Activated CD4-positive, CD25-positive, alpha-beta regulatory T cell (primary cell): ENCODE measurements at places on chromosomes 7 and 10.

- no peak for DNase-seq
Measured at GRCh38 chr10:119806334-119807130, 66.1 kb downstream of the MCMBP start.

GRCh38 chr10:17348501-17349349 lies 105.7 kb downstream of the ST8SIA6 start:
- no peak for DNase-seq

DNA sequence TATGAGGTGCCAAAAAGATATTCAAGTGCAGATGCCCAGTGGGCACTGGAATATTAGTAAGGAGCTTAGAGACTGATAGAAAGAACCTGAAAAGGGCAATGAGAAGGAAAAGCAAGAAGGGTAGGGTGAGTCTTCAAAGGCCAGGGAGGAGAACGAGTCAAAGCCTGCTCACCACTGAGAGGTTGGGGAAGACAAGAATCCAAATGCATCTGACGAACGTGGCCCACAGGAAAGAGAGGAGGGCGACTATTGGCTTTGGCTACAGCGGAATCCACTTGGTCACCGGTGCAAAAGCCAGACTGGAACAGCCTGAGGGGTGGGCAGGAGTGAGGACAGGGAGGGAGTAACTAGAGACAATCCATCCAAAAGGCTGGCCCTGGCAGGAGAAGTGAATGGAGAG lies 216.7 kb upstream of the KLF14 start:
- no peak for DNase-seq

- DNase-seq: no peak
Measured at GRCh38 chr10:62665771-62666170, 138.7 kb upstream of the ADO start.

GRCh38 chr10:130696870-130697269 lies 560.7 kb downstream of the GLRX3 start:
- no peak for DNase-seq

- DNase-seq: no peak
Measured at GRCh38 chr7:157908006-157908782, 571.4 kb downstream of the DNAJB6 start.

DNA sequence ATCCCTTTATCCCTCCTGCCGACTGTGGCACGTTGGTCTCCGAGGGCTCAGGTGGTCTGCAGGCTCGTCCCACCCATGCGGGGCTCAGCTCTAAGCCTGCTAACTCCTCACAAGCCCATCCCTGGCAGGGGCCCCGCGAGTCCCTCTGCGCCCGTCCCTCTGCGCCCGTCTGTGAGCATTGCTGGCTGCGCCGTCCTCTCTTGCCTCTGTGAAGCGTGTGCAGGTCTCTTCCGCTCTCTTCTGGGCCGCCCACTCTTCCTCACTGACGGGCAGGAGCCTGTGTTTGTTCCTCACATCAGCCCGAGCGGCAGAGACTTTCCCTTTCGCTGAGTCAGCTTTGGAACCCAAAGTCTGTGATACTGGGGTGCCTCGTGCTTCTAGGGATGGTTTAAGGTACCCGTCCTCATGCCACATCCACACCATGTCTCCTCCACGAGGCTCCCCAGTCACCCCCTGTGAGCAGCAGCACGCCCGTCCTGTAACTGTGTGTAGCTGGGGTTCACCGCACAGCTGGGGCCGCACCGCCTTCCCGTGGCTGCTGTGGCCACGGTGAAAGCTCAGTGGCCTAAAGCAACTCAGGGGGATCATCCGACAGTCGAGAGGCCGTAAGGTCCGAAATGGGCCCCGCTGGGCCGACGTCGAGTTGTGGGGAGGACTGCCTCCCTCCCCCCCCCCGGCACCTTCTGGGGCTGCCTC lies 35.5 kb downstream of the ADGRA1 start:
- DNase-seq: no peak

- DNase-seq: no peak
Measured at GRCh38 chr7:120276720-120277119, 3.7 kb downstream of the KCND2 start.

GRCh38 chr10:16442914-16443313 lies 6.1 kb downstream of the PTER start:
- no peak for DNase-seq

- no peak for DNase-seq
Measured at GRCh38 chr10:7189909-7190308, 220.9 kb downstream of the SFMBT2 start.

DNA sequence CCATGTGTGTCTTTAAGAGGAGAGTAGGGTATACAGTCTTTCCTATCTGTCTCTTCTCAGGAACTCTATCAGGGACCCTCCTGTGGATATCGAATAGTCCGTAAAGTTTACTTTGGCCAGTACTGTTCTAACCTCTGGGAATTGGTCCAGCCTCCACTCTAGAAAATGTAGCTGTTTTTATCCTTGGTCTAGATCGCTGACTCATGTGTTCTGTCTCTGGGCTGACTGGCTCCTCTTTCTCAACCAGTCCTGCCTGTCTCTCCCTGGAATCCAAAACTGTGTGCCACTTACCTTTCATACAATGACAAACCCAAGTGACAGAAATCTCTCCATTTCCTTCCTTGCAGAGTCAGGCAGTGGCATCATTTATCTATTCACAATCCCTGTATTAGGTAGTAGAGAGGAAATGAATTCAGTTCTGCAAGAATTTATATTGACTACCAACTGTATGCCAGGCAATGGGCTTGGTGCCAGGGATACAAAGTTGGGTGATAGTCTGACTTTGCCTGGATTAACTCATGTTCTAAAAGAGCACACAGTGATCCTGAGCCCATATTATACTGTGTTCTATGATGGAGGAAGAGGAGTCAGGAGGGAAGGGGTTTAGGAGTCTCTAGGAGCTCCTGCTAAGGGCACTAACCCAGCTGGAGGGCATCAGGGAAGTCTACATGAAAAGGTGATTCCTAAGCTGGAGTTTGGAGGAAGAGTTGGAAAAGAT lies 232.7 kb downstream of the LRMDA start:
- no peak for DNase-seq

DNA sequence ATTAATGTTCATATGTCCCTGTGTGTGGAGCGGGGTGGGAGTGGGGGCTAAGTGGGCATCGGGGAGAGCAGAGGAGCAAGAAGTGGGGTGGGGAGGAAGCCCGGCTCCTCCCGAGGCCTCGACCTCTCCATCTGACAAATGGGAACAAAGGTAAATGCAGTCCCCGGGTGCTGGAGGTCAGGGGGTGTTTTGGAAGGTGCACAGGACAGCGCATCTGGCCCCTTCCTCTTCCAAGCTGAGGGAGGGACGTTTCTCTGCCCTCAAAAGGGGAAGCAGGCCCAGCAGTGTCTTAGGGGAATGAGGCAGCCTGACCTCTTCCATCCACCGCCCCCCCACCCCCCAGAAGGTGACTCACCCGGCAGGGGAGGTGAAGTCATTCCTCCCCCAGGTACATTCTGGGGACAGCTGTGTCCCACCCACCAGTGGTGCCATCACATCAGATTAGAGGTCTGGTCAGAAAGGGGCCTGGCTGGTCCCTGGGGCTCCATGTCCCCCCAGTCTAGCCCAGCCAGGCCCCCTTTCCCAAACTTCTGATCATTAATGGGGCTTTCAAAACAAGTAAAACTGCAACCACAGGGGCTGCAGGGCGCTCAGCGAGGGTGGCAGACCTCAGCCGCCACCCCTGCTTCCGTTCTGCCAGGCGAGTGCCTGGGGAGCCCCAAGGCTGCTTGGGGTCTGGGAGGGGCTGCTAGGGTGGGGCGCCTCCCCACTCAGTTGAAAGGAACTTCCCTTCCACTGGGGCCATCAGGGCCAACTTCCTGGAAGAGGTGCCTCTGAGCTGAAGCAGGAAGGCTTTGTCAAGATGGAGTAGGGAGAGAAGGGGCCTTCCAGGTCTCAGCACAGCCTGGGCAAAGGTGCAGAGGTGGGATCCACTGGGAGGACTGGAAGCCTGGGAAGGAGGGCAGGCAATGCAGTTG lies 10.8 kb downstream of the LFNG start:
- DNase-seq: peak; percentile 71

- no peak for DNase-seq
Measured at GRCh38 chr7:110922906-110923305, 168.0 kb upstream of the LRRN3 start.

GRCh38 chr10:3071405-3072198 lies 4.3 kb downstream of the PFKP start:
- DNase-seq: no peak

GRCh38 chr10:99522470-99523250 lies 10.1 kb upstream of the NKX2-3 start:
- DNase-seq: no peak

DNA sequence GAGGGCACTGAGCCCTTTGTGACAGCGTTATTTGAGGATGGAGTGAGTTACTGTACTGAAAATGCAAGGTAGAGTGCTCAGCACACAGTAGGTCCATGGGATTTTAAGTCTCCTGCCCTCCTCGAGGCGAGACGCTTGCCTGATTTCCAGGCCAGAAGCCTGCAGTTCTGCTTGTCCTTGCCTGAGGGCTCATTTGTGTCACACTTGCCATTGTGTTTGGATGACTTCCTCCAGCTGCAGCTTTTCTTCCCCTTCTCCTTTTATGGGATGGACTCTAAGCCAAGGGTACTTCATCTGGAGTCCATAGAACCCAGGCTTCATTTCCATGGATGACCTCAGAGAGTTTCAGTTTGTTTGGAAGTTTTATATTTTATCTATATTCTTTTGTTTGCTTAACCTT lies 304.2 kb upstream of the BMPER start:
- DNase-seq: no peak

DNA sequence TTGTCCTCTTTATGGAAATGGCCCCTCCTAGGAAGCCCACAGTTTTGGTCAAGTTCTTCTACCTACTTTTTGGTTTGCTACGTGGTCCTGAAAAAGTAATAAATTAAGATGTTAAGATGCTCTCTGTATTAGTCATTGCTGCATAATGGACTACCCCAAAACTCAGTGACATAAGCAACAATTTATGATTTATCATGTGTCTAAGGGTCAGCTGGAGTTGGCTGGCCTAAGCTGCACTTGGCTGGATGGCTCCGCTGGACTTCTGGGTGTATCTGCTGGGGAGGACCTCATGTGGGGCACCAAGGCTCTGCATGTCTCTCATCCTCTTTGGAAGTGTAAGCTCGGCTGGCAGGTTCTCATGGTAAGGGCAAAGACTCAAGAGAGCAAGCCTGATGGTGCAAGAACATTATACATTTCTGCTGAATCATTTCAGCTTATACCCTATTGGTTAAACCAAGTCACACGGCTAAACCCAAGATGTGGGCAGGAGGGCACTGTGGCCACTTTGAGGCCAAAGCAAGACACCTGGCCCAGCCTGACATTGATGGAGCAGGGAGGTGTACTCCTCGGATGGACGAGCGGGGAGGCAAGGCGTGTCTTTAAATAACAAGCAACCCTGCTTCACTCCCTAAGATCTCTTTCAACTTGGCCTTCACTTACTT lies 47.7 kb downstream of the TBXAS1 start:
- DNase-seq: no peak

DNA sequence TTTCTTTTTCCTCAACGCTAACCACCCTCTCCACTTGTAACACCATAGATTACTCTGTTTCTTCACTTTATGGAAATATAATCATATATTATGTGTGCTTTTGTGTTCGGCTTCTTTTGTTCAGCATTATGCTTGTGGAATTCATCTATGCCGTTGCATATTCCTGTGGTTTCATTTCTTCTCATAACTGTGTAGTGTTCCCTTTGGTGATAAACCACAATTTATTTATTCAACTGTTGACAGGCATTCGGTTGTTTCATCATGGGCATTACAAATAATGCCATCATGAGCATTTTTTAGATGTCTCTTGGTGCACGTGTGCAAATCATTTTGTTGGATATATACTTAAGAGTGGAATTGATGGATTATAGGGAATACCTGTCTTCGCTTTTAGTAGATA lies 12.1 kb downstream of the AVL9 start:
- no peak for DNase-seq

DNA sequence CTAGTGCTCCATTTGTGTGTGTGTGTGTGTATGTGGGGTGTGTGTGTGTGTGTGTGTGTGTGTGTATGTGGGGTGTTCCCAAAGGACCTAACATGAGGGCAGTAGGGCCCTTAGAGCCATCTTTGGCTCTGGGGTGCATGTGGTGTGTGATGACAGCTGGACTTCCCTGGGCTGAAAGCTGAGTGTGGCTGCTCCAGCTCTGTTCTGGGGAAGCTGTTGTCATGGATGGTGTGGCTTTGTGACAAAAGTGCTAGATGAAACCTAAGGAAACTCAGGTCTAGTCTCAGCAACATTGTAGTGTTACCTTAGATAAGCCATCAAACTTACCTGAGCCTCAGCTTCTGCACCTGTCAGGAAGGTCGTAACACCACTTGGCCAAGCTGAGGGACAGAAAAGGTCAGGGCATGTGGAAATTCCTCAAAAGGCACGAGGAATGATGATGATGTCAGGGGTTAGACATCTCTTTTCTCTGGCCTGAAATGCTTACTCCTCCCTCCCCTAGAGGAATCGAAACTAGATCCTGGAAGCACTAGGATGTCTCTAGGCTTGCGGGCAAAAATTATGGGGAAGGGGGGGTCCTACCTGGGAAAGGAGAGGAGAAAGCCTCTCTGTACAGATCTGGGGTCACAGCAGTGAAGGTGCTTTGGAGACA lies 115.4 kb downstream of the RPS24 start:
- DNase-seq: no peak

GRCh38 chr10:119310806-119311205 lies 103.4 kb downstream of the GRK5 start:
- no peak for DNase-seq

DNA sequence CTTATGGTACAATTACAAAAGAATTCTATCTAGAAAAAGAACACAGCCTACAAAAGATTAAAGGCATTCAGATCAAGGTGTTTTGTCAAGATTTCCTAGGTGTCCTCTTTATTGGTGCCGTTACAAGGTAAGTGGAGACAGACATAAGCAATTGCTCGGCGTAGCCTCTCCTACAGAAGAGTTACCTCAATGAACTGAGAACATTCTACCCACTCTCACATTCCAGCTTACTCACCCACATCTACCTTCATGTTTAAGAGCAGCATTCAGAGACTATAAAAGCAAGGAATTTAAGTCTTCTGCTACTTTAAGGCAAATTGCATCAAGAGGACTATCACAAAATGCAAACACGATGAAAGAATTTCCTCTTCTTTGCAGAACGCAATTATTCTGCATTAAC lies 29.5 kb downstream of the MPP7 start:
- no peak for DNase-seq

- DNase-seq: no peak
Measured at GRCh38 chr7:137619181-137619580, 227.6 kb downstream of the DGKI start.

DNA sequence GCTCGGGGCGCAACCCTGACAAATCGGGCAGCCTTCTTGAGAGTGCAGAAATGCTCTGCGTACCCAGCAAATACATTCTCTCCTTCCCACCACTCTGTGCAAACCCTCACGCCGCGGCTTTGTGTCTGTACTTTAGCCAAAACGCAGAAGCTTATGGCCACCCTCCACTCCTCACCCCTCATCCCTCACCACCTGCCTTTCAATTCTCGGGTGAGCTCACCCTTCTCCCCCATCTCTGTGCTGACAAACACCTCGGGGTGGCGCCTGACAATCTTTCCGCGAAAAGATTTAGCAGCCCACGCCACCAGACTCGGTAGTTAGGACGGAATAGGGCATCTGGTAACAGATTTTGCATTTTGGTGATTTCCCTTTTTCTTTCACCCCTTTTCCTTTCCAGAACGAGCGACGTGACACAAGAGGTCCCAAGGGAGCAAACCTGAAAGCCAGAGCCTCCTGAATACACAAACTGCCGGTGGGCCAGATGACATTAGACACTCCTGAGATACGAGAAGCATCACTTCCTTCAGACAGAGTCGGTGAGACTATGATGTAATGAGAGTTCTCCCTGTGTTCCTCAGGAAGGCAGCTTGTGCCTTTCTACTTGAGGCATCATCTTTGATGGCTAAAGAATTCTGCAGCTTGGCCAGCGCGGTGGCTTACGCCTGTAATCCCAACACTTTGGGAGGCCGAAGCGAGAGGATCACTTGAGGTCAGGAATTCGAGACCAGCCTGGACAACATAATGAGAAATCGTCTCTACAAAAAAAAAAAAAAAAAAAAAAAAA lies 671 bp upstream of the ATAD1 start:
- DNase-seq: peak; percentile 18
